ENCODE measurements at places on chromosomes 7 and 10.

- DNase-seq: no peak
These were observed 156.8 kb upstream of the TNS3 start for GRCh38 chr7:47738563-47739166.

GRCh38 chr7:97187067-97187466 lies 69.6 kb downstream of the SDHAF3 start:
- peak; percentile 75 for DNase-seq

- DNase-seq: no peak
These were observed 240.8 kb upstream of the POM121L12 start for GRCh38 chr7:52794621-52795020.

DNA sequence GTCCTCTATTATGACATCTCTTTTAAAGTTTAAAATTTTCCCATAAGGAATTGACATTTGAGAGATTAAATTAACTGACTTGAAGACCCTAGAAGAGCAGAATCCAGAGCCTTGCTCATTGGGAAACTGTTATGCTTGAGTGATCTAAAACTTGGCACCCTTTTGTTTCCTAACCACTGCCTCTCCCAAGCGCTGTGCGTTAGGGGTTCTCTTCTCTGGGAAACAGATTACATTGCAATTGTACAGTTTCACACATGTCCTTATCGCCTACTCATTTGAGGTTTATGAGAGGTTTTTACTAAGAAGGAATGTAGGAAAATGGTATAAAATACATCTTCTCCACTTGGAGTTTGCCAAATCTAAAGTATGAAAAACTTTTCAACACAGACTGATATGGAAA lies 126.8 kb upstream of the AMPH start:
- no peak for DNase-seq

DNA sequence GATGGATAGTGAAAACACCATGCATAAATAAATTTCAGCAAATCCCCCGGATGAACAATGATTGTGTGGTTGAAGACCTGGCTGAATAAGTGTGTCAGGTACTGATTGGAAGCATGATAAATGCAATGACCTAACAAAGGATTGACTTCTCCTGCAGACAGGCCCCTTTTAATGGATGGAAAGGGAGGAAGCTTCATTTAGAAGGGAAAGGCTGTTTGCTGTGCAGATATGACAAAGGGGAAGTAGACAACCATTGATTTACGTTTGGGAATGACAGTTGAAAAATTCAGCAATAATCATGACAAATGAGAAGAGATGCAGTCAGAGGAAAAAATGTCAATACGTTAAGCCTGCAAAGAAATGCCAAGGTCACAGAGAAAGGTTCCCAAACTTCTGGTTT lies 503.8 kb downstream of the LRMDA start:
- no peak for DNase-seq

DNA sequence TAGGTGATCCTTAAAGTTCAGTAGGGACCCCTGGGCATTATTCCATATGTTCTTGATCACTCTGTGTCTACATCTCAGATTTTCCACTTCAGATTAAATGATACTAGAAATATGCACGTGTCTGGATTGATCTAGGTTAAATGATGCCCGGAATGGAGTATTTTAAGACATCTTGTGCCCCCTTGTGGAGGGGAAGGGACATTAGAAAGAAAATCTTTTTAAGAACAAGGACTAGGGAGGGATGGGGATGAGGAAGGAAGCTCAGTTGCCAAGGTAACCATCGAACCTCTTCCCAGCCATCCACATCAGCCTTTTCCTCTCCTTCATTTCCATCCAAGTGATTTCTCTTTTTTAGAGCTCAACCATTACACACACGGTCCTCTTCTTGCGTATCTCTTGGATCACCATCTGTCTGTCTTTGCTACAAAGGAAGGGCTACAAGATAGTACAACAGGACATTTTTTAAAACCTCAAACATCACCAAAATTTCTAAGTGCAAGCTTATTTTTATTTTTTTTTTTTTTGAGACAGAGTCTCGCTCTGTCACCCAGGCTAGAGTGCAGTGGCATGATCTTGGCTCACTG lies 40.5 kb downstream of the PRSS2 start:
- peak; percentile 73 for DNase-seq

- no peak for DNase-seq
These were observed 573.5 kb downstream of the TNS3 start for GRCh38 chr7:47008461-47008860.

DNA sequence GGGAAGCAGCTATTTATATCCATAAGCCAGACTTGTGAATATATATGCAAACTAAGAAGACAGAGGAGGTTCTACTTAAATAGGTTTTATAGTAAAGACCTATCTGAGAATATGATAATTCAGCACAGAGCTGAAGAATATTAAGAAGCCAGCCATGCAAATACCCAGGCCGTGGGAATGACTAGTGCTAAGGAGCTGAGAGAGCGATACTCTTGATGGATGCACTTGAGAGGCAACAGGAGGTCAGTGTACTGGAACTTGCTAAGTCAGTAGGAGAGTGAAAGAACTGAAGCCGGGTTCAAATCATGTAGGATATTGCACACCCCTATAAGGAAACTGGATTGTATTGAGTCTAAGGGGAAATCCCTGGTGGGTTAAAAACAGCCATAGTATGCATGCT lies 943.6 kb upstream of the MBL2 start:
- no peak for DNase-seq

DNA sequence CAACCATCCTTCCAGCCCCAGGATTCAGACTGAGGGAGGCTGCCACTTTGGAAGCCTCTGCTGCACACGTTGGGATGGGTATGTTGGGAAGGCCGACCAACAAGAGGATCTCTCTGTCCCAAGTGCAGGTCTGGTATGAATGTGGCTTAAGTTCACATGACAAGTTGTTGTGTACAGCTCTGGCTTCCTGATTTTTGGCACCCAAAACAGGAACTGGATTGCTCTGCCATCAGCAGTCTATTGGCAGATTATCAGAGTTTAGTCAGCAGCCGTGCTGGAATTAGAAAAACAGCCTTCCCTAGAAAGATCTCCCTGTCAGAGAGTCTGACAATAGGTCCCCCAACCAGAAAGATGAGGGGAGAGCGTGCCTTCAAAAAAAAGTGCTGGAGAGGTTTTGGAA lies 66.9 kb downstream of the GOLGA7B start:
- DNase-seq: no peak

DNA sequence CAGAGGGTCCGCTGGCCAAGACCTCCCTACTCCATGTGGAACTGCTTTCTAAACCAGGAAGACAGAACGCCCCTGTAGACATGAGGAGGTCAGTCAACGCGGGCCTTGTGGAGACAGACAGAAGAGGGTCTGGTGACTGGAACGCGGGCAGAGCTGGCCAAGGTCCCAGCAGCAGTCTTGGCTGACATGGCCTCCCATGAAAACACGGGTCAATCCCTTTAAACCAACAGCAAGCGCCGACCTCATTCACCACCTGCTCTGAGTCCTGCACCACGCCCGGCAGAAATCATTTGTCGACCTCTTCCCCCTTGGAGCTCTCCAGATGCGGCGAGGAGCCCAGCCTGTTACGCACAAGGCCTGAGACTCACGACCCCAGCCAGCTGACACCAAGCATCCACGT lies 78.5 kb downstream of the ZRANB1 start:
- DNase-seq: no peak

GRCh38 chr10:28685717-28686116 lies 8.4 kb downstream of the BAMBI start:
- DNase-seq: no peak

- DNase-seq: no peak
These were observed 22.7 kb downstream of the HECW1 start for GRCh38 chr7:43135129-43135528.

- DNase-seq: no peak
These were observed 48.6 kb downstream of the NRCAM start for GRCh38 chr7:108407676-108408075.

- no peak for DNase-seq
These were observed 19.4 kb upstream of the TNS3 start for GRCh38 chr7:47601119-47601880.

DNA sequence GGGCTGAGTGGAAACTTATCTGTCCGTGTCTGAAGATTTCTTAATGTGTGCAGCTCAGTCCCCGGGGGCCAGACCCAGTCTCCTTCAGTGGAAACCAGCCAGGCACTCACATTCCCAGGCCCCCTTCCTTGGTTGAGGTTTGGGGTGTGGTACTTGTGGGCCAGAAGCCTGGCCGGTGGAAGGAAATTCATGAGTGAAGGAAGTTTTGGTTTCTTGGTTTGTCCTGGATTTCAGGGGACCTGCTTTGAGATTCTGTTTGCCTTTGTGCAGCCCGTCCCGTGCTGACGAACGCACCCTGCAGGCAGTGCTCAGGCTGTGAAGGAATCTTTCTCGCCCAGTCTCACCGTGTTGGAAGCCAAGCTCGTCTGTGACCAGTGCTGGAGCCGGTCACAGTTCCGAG lies 2.9 kb downstream of the INPP5A start:
- DNase-seq: no peak

- no peak for DNase-seq
These were observed 9.6 kb downstream of the SYPL1 start for GRCh38 chr7:106102387-106102966.

DNA sequence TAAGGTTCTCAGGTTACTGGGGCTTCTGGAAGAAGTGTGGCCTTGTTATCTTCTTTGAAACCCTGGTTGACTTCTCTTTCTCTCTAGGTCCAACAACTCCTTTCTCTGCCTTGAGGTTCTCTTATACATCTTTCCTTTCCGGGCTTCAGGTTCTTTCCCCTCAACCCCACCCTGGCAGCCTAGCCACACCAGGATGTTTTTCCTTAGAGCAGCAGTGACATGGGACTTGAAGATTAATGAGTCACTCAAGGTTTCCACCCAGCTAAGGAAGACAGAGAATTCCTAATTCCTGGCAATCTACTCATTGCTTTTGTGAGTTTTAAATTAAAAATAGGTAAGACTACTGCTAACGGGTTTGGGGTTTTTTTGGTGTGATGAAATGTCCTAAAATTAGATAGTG lies 121.8 kb upstream of the HPS1 start:
- no peak for DNase-seq

Data from NCI-H82 (cell line).